ENCODE measurements at places on chromosomes 2 and 18. TPM values are rescaled to one million over a fixed set of nuclear protein-coding genes. Genes with fewer than 3 reads are reported as not detected.
A peak's percentile ranks its signal among the peaks of the same experiment; 100 is the strongest.

DNA sequence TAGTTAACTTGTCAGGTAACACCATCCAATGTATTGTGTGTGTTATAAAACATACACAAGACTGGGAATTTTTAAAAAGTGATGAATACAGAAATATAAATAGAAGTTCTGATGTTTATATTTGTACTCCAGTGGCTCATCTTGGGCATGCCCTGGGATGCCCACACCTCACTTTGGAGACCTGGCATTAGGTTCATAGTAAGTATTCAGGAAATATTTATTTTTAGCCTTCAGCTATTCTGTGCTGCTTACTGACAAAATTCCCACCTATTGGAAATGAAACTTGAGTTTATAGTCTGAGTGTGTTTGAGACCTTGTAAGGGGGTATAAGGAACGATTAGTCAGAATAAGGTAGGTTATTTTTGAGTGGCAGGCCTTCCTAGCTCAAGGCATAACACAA is 67.5 kb downstream of the MYO1B start:
- H3K27ac ChIP-seq, result no peak overlapping the region
- H3K4me3 ChIP-seq, result no peak overlapping the region
- H3K4me1 ChIP-seq, result peaks cover 4% of the 10 kb centered on the region
- H3K27me3 ChIP-seq, result no peaks in the 10 kb centered on the region
- DNase-seq, result no peak

- DNase-seq, result no peak
- H3K27ac ChIP-seq, result peak overlapping the region; percentile 90
- H3K4me1 ChIP-seq, result peaks cover 30% of the 10 kb centered on the region
- no peak overlapping the region for H3K4me3 ChIP-seq
Observed at GRCh38 chr2:219274361-219274921, 4.7 kb upstream of the DNAJB2 start.

DNA sequence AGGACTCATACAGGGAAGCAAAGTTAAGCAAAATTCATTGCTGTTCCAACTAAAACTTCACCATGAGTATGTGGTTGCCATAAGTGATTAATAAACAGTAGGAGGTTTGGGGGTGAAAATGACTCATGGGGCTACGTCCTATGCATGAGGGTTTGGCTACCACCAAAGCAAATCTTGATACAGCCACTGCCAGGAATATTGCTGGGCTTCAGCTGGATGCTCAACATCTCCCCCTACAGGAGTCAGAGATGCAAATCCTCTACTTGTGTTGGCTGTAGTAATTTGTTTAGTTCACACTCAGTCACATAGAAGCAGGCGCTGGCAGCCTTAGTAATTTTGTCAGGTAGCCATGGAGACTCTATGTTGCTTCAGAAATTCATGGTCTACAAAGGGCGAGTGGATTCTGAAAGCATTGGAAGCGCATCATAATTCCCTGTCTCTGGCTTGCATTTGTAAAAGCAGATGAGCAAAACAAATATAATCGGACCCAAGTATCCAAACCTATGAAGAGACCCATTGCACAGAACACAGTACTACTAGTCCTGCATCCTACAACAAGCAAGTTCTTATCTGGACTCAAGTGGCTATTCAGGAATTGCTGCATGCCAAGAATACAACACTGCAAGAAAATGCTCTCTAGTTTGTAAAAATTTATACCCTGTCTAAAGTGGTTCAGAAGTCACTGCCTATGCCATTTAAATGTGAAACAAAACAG is 76.0 kb downstream of the CD28 start:
- no peak for DNase-seq
- H3K4me3 ChIP-seq, result no peak overlapping the region
- H3K36me3 ChIP-seq, result no peaks in the 10 kb centered on the region

The IL1R2 gene
- 102 TPM for total RNA-seq

GRCh38 chr2:88049622-88050021 is 6.0 kb downstream of the KRCC1 start:
- no peaks in the 10 kb centered on the region for H3K36me3 ChIP-seq
- no peak for DNase-seq
- H3K27me3 ChIP-seq, result no peaks in the 10 kb centered on the region
- H3K4me1 ChIP-seq, result peaks cover 34% of the 10 kb centered on the region
- no peak overlapping the region for H3K4me3 ChIP-seq

GRCh38 chr18:73331212-73331772 is 463.5 kb upstream of the NETO1 start:
- no peak for DNase-seq
- no peaks in the 10 kb centered on the region for H3K4me1 ChIP-seq
- no peak overlapping the region for H3K27ac ChIP-seq

The ITM2C gene
- total RNA-seq, result 9.0 TPM

The CFC1B gene
- not detected for total RNA-seq

The CAMKMT gene
- total RNA-seq, result 13.3 TPM

The EVX2 gene
- not detected for total RNA-seq

The LIMS2 gene
- 9.2 TPM for total RNA-seq

- H3K4me1 ChIP-seq, result no peaks in the 10 kb centered on the region
- no peak for DNase-seq
- no peaks in the 10 kb centered on the region for H3K27me3 ChIP-seq
- no peak overlapping the region for H3K27ac ChIP-seq
Observed at GRCh38 chr2:156379071-156379470, 46.5 kb upstream of the NR4A2 start.

- H3K36me3 ChIP-seq, result no peaks in the 10 kb centered on the region
- no peaks in the 10 kb centered on the region for H3K27me3 ChIP-seq
Observed at GRCh38 chr18:32389858-32390257, 80.8 kb downstream of the GAREM1 start.

DNA sequence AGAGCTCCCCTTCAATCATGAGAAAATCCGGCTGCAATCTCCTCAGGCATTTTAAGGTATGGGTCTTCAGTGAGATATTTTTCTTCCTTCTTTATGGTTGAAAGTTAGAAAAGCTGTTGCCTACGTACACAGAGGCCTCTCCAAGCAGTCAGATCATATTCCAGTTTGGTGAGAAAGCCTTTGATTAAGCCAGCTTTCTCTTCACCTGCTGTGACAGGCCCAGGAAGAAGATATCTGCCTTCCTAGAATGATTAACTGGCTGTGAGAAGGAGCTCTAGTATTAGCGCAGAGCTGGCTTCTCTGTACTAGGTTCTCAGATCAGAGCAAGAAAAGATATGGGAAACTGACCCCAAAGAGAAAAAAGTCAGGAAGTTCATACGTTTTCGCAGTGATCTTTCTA is 585.0 kb upstream of the CHAC2 start:
- H3K36me3 ChIP-seq, result no peaks in the 10 kb centered on the region
- no peak for DNase-seq
- H3K27me3 ChIP-seq, result no peaks in the 10 kb centered on the region
- H3K27ac ChIP-seq, result no peak overlapping the region

GRCh38 chr2:221097568-221097915 is 474.6 kb downstream of the EPHA4 start:
- peaks cover 3% of the 10 kb centered on the region for H3K4me1 ChIP-seq
- no peak overlapping the region for H3K4me3 ChIP-seq
- no peak overlapping the region for H3K27ac ChIP-seq

DNA sequence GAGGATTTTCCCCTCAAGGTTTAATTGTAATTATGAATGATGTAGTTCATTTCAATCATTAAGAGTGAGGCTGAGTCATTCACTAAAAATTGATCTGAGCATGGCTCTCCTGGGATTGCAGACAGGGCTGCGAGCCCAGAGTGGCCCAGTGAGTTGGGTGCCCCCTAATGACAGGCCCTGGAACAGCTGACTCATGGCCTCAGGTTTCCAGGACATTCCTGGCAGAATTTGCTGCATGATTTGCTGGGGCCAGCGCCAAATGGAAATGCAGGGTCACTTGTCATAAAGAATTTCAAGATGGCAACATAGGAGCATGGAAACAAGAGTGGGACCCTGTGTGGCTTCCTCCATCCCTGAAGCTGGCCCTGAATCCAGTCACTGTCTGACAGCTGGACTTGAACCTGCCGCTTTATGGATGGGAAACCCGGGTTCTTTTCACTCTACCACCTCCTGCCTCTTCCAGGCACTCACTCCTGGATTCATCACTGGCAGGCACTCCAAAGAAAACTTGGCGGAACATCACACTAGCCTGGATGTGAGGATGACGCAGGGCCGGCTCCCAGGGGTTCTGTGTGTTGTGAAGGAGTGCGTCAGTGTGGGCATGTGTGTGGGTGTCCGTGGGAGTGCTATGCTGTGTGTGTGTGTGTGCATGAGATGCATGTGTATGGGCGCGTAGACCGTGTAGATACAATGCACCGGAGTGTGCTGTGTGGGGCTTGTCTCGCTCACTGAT is 15.2 kb downstream of the OTOF start:
- no peaks in the 10 kb centered on the region for H3K36me3 ChIP-seq
- no peak overlapping the region for H3K4me3 ChIP-seq
- peak; percentile 61 for DNase-seq
- peaks cover 3% of the 10 kb centered on the region for H3K4me1 ChIP-seq
- no peak overlapping the region for H3K27ac ChIP-seq
- H3K27me3 ChIP-seq, result no peaks in the 10 kb centered on the region

GRCh38 chr18:11995445-11996189 is 14.3 kb downstream of the IMPA2 start:
- H3K27me3 ChIP-seq, result no peaks in the 10 kb centered on the region
- DNase-seq, result peak; percentile 84
- H3K36me3 ChIP-seq, result peaks cover 11% of the 10 kb centered on the region

GRCh38 chr2:73451263-73451972 is 65.8 kb downstream of the ALMS1 start:
- peaks cover 38% of the 10 kb centered on the region for H3K36me3 ChIP-seq
- H3K27ac ChIP-seq, result no peak overlapping the region
- H3K4me1 ChIP-seq, result no peaks in the 10 kb centered on the region
- H3K4me3 ChIP-seq, result no peak overlapping the region
- no peak for DNase-seq

DNA sequence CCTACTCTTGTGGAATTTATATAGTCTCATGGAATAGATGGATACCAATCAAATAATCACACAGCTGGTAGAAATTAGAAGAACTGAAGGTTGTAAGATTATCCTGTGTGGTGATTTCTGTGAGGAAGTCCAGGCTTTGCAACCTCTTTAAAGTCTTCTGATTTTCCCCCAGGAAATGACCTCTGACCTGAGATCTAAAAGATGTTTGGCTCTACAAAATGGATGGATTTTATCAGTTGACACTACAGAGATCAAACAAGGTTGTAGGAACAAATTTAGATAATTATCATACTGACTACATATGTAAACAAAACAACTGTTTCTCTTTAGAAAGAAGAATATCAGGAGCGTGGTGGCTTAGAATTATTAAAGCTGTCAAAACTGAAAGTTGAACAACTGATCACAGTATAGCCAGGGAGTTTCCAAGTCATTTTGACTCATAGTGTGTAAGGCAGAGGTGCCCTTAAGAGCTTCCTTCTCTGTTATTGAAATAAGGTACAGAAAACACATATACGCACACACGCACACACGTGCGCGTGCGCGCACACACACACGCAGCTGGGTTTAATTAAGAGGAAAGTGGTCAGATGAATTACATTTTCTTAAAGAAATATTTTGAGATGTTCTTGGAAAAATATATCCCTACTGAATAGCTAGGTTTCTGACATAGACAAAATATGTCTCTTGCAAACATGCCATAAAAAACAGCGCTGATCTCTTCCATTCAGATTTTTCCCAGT is 35.5 kb upstream of the PELI1 start:
- no peak overlapping the region for H3K4me3 ChIP-seq
- H3K4me1 ChIP-seq, result peaks cover 12% of the 10 kb centered on the region
- H3K27ac ChIP-seq, result no peak overlapping the region

GRCh38 chr2:122368576-122369243 is 613.3 kb downstream of the TSN start:
- no peak overlapping the region for H3K27ac ChIP-seq
- H3K27me3 ChIP-seq, result no peaks in the 10 kb centered on the region
- DNase-seq, result no peak
- no peaks in the 10 kb centered on the region for H3K36me3 ChIP-seq
- no peak overlapping the region for H3K4me3 ChIP-seq
- no peaks in the 10 kb centered on the region for H3K4me1 ChIP-seq

The ZC3H6 gene
- 14.4 TPM for total RNA-seq

DNA sequence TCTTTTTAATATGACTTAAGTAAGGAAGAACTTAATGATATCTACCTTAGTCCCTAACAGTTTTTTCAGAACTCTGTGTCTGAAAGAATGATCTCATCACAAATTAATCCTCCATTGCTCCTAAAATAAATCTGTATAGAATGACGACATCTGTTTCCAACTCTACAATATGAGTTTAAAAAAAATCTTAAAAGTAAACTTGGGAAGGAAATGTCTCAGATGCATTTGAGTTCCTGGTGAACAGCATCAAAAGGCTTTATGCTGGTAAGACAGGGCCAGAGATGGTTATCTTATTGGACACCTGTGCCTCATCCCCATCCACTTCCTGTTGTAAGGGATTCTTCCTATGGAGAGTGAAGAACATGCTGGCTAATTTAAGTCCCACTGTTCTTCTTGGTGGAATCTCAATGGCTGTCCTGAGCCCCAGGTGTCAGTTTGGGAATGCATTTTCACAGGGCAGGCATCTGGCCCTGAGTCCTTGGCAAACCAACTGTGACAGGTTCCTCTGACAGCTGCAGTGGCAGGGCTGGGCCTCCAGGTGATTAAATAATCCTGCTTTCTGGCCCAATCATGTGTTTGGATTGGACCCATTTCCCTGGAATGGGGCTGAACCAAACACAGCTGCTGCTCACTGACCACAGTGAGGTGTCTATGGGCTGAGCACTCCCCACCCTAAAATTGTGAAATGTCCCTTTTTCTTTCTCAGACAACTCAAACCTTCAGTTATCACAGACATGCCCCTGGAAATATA is 12.9 kb upstream of the NCKAP5 start:
- no peak overlapping the region for H3K27ac ChIP-seq
- H3K4me1 ChIP-seq, result peaks cover 23% of the 10 kb centered on the region
- no peaks in the 10 kb centered on the region for H3K27me3 ChIP-seq
- no peaks in the 10 kb centered on the region for H3K36me3 ChIP-seq
- no peak for DNase-seq

DNA sequence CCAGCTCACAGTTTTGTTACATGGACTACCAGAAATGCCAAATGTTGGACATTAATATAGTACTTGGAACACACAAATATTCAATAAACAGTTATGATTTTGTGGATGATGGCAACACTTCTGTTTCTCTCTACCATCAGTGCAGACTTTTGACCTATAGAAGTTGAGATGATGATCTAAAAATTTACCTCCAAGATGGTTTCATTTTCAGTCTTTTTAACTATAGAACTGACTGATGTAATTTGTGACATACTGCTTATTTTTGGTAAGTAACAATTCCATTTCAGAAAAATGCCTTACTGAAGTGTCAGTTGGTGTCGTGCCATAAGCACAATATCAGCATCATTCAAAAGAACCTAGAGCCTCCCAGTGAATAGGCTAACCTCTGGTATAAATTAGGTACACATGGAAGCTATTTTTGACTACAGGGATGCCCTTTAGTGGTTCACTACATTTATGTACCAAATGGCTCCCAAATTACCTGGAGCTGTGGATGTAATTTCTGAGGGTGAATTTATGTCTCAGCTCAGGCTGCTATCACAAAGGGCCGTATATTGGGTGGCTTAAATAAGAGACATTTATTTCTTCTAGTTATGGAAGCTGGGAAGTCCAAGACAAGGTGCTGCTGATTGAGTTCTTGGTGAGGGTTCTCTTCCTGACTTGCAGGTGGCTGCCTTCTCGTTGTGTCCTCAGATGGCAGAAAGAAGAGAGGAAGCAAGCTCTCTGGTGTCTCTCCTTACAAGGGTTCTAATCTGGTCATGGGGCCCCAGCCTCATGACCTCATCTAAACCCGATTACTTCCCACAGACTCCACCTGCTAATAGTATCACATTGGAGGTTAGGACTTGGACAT is 66.5 kb downstream of the ALPK2 start:
- H3K4me3 ChIP-seq, result no peak overlapping the region
- no peaks in the 10 kb centered on the region for H3K36me3 ChIP-seq
- no peaks in the 10 kb centered on the region for H3K27me3 ChIP-seq
- H3K4me1 ChIP-seq, result peaks cover 10% of the 10 kb centered on the region
- no peak for DNase-seq
- no peak overlapping the region for H3K27ac ChIP-seq

GRCh38 chr2:197669077-197669476 is 6.3 kb downstream of the RFTN2 start:
- H3K4me1 ChIP-seq, result no peaks in the 10 kb centered on the region
- H3K36me3 ChIP-seq, result no peaks in the 10 kb centered on the region
- H3K27ac ChIP-seq, result no peak overlapping the region
- no peak overlapping the region for H3K4me3 ChIP-seq

Data from suprapubic skin (tissue), 4 donors.